ENCODE measurements at places on chromosomes 5 and 9.

DNA sequence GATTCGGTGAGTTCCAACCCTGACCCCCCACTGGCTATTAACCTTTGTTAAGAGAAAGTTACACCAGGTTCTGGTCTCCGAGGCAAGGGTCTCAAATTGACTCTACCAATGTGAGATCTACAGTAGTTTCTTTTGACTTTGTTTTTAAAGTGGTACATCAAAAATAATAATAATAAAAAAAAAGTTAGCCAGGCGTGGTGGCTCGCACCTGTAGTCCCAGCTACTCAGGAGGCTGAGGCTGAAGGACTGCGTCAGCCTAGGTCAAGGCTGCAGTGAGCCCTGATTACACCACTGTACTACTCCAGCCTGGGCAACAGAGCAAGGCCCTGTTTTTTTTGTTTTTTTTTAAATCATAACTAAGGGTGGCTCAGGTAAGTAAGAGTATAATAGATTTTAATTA is 1.0 kb upstream of the KLF9 start:
- no peak for DNase-seq

GRCh38 chr5:88089719-88090390 is 178.8 kb downstream of the TMEM161B start:
- no peak for DNase-seq

- DNase-seq, result peak; percentile 89
Observed at GRCh38 chr5:68187268-68188055, 28.1 kb upstream of the PIK3R1 start.

- no peak for DNase-seq
Observed at GRCh38 chr9:81851340-81851739, 76.9 kb upstream of the SPATA31D4 start.

DNA sequence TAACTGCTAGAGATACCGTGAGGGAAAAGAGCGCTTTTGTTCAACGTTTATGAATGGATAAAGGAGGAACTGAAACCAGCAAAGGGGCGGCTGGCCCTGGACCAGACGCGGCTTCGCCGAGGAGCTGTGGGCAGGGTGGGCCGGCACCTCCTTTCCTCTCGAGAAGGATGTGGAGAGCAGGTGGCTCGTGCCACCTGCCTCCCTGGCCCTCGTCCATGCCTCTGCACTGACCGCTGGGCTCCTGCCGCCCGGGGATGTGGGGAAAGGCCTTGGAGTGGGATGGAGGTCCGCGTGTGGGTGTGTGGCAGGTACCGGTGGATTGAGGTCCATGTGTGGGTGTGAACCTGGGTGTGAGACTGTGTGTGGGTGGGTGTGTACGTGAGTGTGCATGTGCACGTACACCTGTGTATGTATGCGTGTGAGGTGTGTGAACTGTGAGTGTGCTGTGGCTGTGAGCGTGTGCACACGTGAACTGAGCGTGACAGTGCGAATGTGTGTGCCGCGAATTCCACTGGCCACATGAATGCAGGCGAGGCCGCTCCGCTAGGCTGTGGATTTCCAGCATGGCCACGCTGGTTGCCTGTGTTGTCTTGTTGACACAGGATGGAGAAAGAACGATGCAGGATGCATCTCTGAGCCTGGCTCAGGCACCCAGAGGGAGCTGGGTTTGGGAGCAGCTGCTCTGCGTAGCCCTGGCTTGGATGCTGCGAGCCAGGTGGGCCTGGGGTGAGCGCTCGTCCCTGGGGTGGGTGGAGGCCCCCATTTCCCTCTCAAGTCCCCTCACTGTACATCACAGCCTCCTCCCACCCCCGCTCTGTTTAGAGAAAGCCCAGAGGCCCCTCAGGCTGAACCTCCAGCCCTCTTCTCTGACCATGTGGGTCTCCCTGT is 4.4 kb upstream of the CEP72 start:
- DNase-seq, result no peak

- no peak for DNase-seq
Observed at GRCh38 chr5:148626986-148627385, 27.3 kb downstream of the HTR4 start.

DNA sequence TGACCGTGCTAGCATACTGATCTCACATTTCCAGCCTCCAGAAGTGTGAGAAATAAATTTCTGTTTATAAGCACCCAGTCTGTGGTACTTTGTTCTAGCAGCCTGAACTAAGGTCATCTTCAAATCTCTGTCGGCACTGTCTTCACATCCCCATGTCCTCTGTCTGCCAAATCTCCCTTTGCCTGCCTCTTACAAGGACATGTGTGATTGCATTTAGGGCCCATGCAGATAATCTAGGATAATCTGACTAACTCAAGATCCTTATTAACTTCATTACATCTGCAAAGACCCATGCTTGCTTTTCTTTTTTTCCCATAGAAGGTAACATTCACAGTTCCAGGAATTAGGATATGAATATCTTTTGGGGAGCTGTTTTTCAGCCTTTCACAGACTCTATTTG is 132.7 kb downstream of the AOPEP start:
- DNase-seq, result no peak

GRCh38 chr5:166860426-166860825 is 1431.0 kb upstream of the WWC1 start:
- no peak for DNase-seq

GRCh38 chr9:136606687-136607333 is 55.9 kb upstream of the EGFL7 start:
- no peak for DNase-seq
